ENCODE measurements at places on chromosomes 1 and 21.
A peak's percentile ranks its signal among the peaks of the same experiment; 100 is the strongest.

DNA sequence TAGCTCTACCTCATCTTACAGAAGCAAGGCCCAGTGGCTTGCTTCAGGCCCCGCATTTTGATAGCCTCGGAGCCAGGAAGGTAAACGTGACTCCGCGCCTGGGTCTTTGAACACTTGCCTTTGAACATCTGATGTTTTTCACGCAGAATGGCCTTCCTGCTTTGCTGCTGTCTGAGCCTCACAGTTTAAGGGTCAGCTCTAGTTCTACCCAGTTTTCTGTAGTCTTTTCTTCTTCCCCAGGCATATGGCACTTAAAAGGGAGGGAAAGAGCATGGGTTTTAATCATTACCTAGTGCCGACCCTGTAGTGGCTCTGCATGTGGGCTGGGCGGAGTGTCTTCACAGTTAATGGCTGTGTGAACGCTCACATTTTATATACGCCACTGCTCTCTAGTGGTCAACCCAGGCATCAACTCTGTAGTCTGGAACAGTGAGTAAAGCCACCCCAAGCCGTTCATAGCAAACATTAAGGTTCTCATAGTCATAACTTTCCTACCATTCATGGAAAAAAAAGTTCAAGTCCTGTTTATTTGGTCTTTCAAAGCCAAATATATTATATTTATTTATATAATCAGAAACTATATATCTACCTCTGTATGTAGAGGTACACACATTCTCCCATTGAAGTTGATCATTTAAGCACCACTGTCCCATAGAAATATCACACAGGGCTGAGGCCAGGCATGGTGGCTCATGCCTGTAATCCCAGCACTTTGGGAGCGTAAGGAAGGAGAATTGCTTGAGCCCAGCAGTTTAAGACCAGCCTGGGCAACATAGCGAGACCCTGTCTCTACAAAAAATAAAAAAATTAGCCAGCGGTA, 78.1 kb downstream of the IER5 start:
- DNase-seq = peak; percentile 63

DNA sequence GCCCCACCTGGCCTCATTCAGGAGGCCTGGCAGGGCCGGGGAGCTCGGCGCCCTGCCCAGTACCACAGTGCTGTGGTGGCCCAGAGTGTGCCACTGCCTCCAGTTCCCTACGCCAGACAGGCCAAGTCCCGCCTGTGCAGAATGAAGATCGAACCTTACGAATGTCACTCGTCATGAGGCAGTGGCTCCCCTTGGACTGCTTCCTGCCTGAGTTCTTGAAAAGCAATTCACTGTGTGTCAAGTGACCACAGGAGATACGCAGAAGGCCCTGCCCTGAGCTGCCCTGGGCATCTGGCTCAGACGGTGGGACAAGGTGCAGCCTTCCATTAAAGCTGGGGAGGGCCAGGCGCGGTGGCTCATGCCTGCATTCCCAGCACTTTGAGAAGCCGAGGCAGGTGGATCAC, 49.6 kb upstream of the LRP8 start:
- no peak for DNase-seq

- DNase-seq = no peak
Measured at GRCh38 chr1:243851257-243851756, 1.3 kb upstream of the AKT3 start.

DNA sequence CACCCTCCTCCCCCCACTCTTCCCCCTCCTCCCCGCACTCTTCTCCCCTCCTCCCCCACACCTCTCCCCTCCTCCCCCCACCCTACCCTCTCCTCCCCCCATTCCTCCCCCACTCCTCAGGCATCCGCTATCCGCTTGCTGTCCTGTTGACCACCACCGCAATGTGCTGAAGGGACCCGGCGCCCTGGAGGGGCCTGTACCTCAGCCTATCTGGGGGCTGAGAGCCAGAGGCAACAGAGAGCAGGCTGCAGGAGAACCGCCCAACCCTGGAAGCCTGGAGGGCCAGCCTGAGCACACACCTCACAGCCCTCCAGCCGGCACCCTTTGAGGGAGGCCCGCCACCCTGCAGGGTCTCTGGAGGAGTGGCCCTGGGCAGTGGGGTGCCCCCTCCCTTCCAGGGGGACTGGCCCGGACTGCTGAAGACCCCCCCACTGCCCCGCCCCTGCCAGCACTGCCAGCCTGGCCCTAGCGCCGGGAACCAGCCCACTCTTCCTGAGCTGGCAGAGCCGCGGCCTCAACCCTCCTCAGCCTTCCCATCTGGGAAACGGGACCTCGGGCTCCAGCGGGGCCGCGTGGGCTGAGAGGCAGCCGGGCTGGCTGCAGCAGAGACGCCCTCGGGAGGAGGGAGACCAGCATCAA, 1.2 kb downstream of the C1QTNF12 start:
- DNase-seq = no peak

DNA sequence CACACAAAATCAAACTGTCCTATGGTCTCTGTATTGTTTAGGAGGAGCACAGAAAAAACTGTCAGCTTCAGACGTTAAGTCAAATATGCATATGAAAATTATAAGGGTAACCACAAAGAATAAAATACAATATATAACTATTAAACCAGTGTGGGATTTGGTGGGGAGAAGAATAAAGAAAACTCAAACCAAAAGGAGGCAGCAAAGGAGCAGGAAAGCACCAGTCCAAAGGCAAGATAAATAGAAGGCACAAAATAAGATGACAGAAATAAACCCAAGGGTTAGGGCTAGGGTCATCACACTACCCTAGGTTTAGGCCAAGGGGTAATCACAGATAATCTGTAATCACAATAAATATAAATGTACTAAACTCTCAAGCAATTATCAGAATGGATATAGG, 32.8 kb downstream of the DLGAP3 start:
- DNase-seq = no peak

DNA sequence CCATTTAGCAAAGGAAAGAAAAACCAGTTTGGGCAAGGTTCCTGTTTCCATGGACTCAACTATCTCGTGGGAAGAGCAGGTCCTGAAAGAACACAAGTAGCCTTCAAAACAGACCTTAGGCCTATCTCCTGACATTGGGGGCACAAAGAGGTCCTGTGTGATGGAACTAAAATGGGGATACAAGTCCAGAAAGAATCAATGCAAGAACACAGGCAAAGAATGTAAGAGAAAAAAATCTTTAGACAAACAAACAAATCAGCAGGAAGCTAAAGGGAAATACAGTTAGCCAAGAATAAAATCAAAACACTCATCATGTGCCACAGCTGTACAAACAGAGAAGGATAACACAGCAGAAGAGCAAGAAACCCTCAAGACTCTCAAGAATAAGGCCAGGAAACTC, 28.2 kb downstream of the SLC30A10 start:
- DNase-seq = no peak

DNA sequence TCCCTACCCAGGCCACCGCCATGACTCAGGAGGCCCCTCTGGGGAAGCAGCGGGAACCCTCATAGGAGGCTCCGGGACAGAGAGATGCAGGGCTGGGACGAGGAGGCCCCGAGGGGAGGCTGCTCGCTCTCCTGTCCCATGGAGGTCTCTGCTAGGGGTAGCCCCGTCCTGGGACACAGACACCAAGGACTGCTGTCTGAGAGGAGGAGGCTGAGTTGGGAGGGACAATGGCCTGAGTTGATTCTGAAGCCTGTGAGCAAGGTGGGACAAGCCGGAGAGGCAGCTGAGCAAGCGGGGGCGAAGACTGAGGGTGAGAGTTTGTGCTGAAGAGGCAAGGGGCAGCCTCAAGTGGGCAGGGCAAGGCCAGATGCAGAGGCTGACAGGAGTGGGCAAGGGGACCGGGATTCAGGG, 17.4 kb downstream of the SLC27A3 start:
- no peak for DNase-seq

GRCh38 chr1:212607913-212608391, 609 bp upstream of the ATF3 start:
- DNase-seq = no peak

DNA sequence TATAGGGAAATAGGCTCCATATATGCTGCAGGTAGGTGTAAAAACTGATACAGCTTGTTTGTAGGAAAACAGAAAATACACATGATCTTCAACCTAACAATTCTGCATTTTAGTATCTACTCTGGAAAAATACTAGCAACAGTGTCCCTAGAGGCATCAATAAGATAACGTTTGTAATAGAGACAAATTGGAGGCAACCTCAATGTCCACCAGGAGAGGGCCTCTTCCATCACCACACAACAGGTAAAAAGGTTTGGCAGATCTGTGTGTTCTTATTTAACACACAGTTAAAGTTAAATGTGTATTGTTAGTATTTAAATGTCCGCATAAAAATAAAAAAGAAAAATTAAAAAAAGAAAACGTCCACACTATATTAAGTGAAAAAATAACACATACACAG, 5.4 kb downstream of the EIF2D start:
- no peak for DNase-seq

- DNase-seq = no peak
Measured at GRCh38 chr1:60171801-60172200, 98.2 kb upstream of the C1orf87 start.

GRCh38 chr1:233379869-233380438, 52.4 kb downstream of the MAP3K21 start:
- no peak for DNase-seq

DNA sequence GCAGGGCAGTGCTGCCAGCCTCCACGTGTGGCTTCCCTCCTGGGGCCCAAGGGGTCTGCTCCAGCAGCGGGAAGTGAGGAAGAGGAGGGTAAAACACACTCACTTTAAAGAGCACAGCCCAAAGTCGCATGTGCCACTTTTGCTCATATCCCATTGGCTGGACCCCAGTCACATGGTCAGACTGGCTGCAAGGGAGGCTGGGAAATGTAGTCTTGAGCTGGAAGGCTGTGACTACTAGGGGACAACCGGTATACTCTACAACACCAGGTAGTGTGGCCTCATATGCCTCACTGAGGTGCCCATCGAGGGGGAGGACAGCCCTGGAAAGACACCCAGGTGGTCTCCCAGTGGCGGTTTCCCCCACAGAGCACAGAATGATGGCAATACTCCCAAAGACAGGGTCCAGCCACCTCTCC, 45.2 kb downstream of the CAMK2N1 start:
- no peak for DNase-seq

- peak; percentile 69 for DNase-seq
Measured at GRCh38 chr1:23743287-23744152, at the start of gene ELOA. TSS of gene ELOA (plus strand) at chr1:23743471. CDS start at chr1:23743504, 33 bp downstream.

DNA sequence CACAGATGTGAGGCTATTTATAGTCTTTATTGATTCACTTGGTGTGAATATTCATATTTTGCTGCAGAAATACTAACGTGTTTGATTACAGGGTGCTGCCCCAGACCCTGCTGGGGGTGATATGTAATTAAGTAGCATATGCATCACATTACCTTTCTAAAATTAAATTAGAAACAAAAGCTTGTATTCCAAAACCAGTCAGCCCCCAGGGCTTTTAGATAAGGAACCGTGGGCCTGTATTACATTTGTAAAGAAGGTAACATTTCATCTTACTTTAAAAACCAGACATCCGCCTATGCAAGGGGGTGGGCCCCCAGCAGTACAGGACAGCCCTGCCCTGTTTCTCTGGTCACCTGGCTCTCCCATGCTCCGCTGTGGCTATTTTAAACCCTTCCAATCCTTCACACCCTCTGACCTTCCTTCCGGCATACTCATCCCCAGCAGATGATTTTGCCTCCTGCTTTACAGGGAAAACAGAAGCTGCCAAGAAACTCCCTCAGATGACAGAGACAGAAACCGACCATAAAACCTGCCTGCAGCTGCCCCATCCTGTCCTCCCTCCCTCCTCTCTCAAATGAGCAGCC, 22.0 kb upstream of the KCNC4 start:
- no peak for DNase-seq

DNA sequence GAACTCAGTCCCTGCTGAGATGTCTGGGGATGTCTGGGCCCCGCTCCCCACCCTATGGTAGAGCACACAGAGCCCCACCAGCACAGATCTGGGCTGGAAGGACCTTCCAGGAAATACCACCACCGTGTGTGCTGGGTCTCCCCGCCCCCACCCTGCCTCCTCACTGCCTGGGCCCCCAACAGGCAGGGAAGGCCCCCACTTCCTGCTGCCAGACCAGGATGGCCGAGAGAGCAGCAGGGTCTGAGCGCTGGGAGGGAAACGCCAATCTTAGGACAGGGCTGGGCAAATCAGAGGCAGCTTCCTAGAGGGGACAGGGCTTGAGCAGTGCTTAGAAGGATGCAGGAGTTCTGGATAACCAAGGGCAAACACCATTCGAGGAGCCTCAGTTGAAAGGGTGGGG, 11.9 kb downstream of the ADGRB2 start:
- DNase-seq = no peak

- DNase-seq = no peak
Measured at GRCh38 chr1:63848733-63849132, 74.9 kb downstream of the ROR1 start.

DNA sequence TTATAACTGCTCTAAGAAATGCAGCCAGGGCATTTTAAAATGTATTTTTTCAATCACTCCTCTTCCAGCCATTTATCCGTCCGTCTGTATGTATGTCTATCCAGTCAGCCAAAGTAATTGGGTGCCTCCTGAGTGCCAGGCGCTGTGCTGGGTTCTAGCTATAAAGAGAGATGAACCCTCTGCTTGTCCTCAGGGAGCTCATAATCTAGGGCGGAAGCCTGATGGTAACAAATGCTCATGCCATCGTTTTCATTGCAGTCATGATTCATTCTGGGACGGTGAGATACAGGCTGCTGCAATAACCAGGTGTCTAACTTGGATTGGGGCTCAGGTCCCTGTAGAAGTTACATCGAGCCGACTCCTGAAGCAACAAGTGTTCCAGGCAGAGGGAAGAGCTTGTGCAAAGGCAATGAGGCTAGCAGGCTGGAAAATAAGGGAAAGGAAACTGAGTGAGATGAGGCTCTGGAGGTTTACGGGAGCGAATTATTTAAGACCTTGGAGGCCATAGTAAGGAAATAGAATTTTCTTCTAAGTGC, 11.6 kb downstream of the IFI6 start:
- no peak for DNase-seq
